Right ventricle myocardium inferior (tissue), 1 donor: ENCODE measurements at places on chromosomes 6 and 20. TPM values are rescaled to one million over a fixed set of nuclear protein-coding genes. Genes with fewer than 3 reads are reported as not detected.

The NOTCH4 gene
- total RNA-seq: 24.4 TPM

DNA sequence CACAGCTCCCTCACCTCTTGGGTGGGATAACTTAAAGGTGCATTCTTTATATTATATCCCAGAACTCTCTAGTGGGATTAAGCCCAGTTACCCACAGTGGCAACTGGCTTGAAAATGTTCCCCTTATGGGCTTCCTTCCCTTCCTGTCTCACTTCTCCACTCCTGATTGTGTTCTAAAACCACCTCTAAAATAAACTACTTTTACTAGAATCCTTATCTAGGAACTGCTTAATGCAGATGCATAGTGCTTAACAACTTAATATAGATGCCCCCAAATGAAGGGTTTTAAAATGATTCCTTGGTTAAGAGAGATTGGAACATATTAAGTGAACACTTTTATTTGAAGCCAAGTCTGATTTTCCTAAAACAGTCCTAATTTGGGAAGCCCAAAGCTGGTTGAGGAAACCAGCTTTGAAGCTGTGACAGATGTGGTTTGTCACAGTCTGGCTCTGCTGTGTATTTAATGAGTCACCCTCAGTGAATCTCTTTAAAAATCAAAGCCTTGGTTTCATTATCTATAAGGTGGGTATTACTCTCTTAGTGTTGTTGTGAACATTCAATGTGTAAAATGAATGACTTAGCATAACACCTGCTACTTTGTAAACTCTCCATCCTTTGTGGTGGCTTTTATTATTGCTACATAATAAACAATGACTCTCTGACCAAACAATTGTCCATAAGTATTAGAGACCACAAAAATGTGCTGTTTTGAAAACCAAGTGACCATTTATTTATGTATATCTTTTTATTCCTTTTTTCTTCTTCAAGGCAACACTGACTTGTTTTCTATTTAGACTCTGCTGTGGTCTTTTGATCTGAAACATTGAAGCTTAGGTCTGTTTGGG lies 24.4 kb downstream of the PLCB1 start:
- DNase-seq: no peak

The RAB23 gene
- total RNA-seq: 12.0 TPM

DNA sequence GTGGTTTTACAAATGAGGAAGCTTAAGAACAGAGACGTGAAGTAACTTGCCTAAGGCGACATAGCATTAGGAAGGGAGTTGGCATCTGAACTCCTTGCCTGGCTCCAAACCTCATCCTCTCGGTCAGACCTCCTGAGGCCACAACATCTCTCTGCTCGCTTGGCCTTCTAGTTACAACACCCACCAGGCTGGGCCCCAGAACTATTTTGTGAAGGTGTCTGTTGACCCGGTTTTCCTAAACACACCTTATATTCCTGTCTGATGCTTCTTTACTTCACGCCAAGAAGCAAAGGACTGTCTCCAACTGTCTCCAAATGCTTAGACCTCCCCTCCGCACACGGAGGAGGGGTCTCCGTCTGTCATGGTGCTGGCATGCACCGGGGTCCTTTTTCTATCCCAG lies 326.6 kb downstream of the THBS2 start:
- DNase-seq: no peak

DNA sequence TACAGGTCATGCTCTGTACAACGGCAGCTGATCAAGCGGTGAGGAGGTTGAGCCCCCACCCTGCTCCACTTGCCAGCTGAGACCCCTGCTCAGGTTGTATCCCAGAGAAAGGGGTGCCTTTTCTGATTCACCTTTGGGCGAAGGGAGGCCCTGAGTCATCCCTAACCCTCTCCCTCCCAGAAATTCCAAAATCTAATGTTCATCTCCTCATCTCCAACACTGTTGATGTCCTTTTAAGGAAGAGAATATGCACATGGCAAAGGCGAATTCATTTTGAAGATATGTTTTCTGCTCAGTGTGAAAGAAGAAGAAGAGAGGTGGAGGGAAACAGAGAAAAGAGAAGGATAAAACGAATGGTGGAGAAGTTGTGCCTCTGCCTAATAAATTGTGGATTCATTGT lies 120.5 kb downstream of the SCML4 start:
- DNase-seq: no peak

- peak; percentile 70 for DNase-seq
Measured at GRCh38 chr6:84428300-84428907, 201.0 kb upstream of the CEP162 start.

DNA sequence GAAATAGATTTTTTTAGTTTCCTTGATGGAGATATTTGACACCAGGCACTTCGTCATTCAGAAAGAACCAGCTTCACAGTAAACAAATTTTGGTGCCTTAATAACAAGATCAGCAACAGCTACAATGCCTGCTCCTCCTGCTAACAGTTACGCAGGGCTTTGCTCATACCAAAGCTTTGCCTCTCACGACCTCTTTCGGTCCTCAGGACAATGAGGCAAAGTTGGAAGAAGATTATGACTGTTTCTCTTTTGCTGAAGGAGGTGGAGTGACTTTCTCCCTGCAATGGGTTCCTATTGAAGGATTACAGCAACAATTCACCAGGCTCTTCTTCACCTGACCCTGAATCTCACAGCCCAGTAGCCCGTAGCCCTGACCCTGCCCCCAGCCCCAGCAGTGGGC lies 440.1 kb downstream of the PREX1 start:
- no peak for DNase-seq

- DNase-seq: no peak
Measured at GRCh38 chr6:145069966-145070365, 665.4 kb downstream of the EPM2A start.

The TCF19 gene
- total RNA-seq: 5.2 TPM

The OPRL1 gene
- 0.49 TPM for total RNA-seq
